Breast epithelium (tissue), 4 donors: ENCODE measurements at places on chromosomes 2 and 18.

GRCh38 chr18:55587418-55588110, 428 bp downstream of the TCF4 start:
- DNase-seq, result no peak

- no peak for DNase-seq
Observed at GRCh38 chr2:234754126-234754525, 197.7 kb upstream of the SH3BP4 start.

DNA sequence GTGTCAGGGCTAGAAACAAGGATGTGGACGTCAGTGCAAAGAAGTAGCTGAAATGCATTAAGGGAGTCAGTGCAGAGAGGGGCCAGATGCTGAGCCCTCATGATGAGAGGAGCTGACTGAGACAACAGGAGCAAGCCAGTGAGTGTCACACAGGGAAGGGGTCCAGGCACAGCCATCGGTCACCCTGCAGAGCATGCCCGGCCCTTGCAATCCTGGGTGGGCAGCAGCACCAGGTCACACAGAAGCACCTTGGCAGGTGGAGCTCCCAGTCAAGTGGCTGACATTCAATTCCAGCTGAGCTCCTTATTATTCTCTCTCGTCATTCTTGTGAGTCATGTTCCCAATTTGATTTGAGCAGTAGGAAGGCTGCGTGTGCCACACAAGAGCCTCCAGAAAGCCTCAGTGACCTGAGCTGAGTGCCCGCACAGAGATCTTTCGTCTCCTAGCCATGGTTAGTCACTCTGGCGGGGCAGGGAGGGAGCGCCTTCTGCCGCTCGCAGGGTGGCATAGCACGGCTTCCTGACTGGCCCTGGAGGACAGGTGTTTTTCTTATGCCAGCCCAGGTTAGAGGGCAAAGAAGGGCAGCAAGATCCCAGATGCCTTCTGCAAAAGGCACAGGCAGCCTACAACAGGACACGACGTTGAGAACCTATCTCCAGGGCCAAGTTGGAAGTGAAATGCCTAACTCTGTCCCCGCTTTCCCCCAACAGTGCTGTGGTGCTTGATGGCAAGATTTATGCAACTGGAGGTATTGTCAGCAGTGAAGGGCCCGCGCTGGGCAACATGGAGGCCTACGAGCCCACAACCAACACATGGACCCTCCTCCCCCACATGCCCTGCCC, 220.9 kb downstream of the ATAD2B start:
- DNase-seq, result no peak

DNA sequence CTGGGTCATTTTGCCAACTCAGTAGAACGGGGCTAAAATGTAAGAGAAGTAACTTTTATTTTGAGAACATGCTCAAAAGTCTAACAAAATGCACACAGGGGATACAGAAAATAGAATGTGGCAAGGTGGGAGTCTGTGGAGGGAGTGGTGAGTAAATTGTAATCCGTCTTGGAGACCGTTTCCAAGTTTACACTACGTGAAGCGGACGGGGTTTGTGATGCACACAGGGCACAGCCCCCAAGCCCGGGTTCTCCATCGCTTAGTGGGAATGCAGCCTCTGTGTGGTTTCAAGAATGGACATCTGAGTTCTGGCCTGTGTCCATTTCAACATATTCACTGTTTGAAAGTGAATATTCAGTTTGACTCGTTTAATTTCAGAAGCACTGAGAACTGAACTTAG, 65.0 kb upstream of the TMEM18 start:
- no peak for DNase-seq

GRCh38 chr18:42915299-42915698, 200.2 kb downstream of the RIT2 start:
- no peak for DNase-seq

DNA sequence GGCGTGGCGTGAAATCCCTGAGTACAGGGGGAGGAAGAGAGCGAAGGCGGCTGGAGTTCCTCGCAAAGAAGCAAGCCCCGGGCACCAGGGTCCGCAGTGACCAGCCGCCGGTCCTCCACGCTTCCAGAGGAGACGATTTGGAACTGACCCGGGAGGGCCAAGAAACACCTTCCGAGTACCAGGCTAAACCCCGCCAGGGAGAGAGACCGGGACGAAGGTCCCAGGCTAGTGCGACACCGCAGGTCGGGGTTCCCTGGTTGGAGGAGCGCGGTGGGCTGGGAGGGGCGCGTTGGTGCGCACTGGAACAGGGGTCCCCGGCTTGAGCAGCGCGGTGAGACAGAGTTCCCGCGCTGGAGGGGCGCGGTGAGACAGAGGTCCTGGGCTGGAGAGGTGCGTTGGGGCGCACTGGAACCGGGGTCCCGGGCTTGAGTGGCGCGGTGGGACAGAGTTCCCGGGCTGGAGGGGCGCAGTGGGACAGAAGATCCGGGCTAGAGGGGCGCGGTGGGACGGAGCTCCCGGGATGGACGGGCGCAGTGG, 901 bp downstream of the WDFY1 start:
- DNase-seq, result no peak

GRCh38 chr2:1739961-1740715, 4.2 kb downstream of the PXDN start:
- no peak for DNase-seq

DNA sequence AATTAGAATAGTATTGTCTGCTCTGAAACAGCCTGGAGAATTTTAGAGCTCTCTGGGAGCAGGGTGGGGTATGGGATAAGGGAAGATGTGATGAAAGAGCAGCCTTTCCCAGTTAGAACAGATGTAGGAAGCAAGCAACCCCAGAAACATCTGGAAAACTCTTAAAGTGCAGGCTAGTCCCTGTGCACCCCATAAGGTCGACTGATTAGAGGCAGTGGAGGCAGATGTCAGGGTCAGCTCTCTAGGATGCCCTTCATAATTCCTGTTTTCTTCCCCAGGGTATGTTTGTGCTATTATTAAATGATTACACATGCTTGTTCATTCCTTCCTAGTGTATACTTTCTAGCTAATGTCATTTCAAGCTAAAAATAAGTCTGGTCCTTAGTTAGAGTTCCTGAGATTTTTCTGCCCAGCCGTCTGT, 41.7 kb downstream of the PTPRM start:
- DNase-seq, result no peak

DNA sequence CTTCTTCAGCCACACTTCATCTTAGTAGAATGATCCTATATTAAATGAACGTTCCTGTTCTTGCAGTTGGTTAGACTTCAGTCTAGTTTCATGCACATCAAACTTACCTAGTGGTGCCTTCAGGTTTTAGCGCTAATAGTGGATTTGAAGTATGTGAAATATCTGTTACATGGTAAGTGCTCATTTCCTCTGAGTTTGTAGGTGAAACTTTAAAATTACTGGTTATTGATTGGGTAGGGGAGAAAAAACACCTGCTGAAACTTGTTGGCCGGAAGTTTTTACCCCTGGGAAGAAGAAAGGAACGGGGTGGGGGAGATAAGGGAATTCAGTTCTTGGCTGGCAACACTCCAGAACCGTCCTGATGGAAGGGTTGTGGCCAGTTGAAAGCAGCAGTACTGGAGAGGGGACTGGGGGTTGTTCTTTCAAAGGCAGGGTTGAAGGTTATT, 112.8 kb downstream of the SPTBN1 start:
- no peak for DNase-seq

GRCh38 chr2:179237209-179237946, 27.3 kb downstream of the SESTD1 start:
- DNase-seq, result no peak

DNA sequence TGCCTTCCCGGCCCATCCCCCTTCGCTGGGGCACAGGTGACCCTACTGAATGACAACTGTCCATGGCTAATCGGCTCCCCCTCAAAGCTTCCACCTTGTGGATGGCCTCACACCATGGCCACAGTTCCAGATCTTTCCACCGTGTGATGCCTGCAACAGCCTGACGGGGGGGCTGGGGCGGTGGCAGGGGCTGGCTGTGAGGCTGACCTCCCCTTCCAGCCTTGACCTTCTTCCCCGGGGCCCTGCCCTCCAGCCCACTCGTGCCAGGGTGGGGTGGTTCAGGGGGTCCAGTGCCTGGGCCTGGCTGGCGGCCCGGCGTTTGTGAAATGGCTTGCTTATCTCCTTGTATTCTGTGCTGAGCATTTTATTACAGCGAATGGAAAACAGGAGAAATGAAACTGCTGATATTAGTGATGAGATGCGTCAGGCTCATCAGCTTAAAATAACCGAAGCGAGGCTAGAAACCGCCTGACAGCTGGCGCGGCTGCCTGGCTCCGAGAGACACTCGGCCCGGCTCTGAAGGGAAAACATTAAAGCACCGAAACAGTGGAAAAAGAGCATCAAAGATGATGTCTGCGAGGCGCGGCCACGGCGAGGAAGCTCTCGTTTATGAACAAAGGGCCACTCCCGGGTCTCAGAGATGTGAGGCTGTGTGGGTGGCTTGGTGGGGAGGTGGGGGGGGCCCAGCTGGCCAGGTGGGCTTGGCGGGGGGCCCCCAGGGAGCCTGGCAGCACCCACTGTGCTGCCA, 916 bp upstream of the PDCD1 start:
- no peak for DNase-seq

- DNase-seq, result no peak
Observed at GRCh38 chr2:65199166-65199565, 28.5 kb upstream of the ACTR2 start.

DNA sequence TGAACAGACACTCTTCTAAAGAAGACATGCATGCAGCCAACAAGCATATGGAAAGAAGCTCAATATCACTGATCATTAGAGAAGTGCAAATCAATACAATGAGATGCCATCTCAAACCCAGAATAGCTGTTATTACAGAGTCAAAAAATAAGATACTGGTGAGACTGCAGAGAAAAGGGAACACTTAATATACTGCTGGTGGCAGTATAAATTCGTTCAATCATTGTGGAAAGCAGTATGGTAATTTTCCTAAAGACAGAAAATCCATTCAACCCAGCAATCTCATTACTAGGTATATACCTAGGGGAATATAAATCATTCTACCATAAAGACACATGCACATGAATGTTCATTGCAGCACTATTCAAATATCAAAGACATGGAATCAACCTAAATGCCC, 116.6 kb upstream of the LTBP1 start:
- DNase-seq, result no peak

- no peak for DNase-seq
Observed at GRCh38 chr18:484749-485464, 15.6 kb downstream of the COLEC12 start.

DNA sequence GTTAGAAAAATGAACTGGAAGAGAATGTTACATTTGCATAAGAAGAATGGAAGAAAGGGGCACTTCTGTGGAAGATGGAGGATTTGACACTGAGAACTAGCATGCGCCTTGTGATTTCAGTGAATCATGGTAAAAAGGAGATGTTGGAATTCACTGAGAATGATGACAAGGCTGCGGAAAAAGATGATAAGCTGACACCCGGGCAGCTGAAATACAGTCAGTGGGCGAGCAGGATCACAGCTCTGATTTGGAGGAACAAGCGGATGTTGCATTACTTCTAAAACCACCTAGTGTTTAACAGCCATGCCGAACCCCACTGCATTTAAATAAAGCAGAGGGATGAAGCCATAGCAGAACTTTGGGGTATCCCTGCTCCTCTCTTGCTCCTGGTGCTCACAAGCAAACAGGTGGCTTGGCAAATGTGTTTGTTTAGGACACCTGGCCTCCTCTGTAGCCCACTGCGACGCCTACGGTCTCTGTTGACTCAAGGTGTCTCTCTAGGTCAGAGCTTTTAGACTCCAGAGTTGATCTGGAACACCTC, 134.9 kb downstream of the NDUFA10 start:
- no peak for DNase-seq

DNA sequence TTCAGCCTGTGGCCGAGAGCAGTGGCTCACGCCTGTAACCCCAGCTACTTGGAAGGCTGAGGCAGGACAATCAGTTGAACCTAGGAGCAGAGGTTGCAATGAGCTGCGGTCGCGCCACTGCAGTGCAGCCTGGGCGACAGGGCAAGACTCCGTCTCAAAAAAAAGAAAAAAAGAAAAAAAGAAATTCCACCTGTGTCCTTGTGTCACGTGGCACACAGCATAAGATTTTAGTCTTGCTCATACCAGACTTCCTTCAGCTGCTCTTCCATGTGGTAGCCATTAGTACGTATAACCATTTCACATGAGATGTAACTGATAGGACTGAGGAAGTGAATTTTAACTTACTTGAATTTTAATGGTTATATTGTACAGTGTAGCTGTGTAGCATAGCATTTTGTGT, 4.0 kb downstream of the NOP58 start:
- no peak for DNase-seq

DNA sequence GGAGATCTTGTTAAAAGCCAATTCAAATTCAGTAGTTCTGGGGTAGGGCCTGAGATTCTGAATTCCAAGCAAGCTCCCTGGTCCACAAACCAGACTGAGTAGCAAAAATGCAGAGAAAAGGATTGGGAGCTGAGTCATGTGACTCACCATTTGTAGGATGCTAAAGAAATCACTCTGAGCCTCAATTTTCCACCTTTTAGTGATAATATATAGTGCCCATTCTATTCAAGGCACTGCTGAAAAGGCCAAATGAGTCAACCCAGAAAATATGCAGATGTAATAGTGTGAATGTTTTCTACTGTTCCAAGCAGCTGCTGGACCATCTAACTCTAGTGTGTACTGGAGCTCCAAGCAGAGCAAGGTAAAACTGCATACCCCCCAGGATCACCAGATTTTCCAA, 47.2 kb downstream of the SLC14A2 start:
- DNase-seq, result no peak

DNA sequence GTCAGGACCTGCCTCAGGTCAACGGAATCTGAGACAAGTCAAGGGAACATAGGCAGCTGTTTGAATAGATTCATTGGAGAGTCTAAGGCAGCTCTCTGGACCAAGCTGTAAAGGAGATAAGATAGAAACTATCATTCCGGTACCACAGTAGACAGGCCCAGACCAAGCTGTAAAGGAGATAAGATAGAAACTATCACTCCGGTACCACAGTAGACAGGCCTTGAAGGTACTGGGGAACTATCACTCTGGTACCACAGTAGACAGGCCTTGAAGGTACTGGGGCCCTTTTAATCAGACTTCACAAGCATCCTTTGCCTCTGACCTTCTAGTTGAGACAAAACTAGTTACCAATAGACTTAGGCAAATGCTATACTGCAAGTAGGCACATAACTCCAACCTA, 346.1 kb downstream of the DCDC2C start:
- no peak for DNase-seq

GRCh38 chr18:48300463-48300961, 108.7 kb downstream of the ZBTB7C start:
- DNase-seq, result no peak

DNA sequence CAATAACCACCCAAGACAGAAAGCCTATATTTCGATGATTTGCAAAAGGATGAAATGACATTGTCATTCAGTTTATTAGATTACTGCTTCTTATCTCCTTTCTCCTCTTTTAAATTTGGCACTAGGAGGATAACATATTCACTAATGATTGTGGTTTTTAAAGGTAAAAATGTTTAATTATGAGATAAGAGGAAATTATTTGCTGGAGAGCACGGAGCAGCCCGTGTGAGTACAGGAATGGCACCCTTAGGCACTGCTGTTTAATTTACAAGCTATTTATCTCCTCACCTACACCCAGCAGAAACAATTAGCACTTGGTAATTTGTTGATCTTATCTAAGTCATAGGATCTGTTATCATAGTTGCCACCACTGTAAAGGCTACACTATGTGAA, 87.4 kb upstream of the SP3 start:
- no peak for DNase-seq

- no peak for DNase-seq
Observed at GRCh38 chr2:119440501-119440870, 8.8 kb downstream of the TMEM37 start.

GRCh38 chr18:41768467-41768866, 186.6 kb upstream of the PIK3C3 start:
- DNase-seq, result no peak
